ENCODE measurements at places on chromosomes 2 and 18.

GRCh38 chr2:128309280-128310093 lies 9.2 kb downstream of the HS6ST1 start:
- DNase-seq, result no peak

DNA sequence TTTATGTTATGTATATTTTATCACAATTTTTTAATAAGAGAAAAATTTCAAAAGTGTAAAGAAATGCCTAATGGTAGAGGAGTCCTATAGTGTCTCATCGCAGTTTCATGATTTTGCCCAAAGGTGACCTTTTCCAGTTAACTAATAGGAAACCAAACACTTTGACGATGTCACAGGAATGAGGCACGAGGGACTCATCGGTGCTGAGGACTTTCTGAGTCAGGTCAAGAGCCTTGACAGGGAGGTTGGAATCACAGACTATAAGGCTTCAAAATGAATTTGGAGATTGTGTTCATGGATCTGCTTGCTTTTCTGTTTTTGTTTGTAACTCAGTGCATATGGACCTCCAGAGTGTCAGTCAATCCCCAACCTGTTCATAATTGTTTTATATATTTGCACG lies 15.1 kb upstream of the RTTN start:
- no peak for DNase-seq

DNA sequence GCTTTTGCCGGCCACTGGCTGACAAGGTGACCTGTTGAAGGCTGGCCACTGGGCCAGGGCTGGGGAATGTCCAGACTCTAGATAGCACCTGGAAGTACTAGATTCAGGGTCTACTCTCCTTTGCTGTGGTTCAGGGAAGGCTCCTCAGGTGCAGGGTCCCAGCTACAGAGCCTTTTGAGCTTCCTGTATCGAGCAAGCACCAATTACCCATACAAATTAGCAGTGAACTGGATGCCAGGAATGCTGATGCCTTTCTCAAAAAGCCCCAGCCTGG lies 213.4 kb downstream of the CYP26B1 start:
- no peak for DNase-seq

DNA sequence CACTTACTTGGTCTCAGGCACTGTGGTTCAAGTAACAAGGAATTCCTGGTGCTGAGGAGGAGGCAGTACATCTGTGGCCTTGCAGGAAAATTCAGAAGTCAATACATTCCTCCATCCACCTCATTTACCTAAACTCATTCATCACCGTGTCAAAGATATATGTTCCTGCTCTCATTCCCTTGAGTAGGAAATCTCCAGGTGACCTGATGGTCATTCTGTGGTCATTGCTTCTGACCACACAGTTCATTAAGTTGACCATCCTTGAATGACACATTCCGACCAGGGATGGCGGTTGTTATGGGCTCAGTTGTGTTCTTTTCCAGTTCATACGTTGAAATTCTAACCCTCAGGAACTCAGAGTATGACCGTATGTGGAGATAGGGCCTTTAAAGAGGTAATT lies 2.1 kb upstream of the STK17B start:
- DNase-seq, result no peak

DNA sequence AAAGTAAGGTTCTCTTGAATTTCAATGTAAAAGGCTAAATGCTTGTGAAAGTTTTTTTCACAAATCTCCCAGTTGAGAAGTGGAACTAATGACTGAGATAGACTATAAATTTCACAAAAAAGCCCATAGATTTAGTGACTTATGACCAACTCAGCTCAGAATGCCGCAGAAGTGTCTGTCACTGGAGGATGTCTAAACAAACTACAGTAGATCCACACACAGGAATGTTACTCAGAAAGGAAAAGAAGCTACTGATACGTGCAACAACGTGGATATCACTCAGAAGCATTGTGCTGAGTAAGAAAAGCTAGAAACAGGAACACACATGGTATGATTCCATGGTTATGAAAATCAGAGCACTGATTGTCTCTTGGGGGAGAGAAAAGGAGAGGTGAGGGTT lies 151.9 kb downstream of the DOCK10 start:
- no peak for DNase-seq

DNA sequence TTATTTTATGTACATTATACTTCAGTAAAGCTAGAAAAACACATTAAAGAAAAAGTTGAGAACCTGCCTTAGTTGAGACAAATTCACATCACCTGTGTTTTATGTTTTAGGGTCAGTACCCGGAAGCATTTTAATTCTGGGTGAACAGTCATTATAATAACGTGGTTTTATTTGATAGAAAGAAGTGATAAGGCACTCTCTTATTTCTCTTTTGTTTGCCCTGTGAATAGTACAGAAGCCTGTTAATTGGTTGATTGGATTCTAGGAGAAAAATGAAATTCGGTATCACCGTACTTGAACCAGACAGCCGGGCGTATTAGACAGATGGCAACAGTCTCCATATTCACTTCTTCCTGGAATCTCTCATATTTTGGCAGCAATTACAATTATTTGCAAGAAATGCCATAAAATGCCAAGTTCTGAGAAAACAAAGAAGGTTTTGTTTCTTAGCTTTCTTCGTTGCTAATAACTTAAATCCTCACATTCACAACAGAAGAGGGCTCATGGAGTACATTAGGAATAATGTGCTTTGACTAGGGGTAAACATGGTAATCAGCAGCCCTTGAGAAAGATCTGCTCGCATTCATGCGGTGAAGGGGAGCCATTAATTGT lies 168.7 kb upstream of the RASGRP3 start:
- no peak for DNase-seq

DNA sequence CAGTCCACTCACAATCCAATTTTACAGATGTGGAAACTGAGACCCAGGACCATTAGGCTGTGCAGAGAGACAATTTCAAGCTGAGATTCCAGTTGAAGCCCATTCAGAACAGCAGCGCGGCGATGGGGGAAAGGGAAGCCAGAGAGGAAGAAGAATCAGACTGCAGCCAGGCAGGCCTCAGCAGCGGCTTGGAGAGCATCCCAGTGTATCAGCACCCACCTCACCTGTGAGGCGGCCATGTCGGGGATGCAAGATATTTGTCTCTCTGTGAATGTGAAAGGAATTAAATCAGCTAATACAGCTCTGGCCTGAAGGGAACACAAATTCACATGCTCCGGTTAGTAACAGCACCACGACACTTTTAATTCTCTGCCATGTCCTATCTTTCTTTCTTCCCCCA lies 198.0 kb upstream of the SOX11 start:
- no peak for DNase-seq

DNA sequence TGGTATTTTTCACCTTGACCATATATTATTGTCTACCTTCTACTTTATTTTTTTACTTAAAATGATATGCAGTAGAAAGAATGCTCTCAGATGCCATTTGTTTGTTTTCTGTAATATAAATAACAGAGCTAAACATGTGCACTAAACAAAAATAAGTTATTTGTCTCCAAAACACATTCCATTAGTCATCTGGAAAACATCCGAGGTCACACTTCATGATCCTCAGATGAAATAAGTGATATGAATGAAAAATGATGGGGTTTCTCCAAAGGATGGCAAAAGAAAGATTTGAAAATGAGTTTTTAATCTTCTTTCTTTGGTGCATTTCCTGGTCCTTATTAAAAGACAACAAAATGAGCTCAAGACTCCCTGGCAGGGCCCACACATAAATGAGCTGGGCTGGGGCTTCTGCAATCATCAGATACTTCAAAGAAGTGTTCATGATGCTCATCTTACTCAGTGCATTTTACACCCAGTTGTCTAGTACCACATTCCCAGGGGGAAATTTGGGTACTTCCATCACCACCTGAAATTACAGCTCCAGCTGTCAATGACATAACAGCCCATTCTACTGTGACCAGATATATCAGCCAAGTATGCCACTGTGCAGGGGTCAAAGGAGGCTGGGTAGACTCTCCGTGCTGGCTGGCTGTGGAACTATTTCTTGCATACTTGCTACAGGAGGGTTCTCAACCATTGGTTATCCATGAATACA lies 283.5 kb downstream of the PID1 start:
- DNase-seq, result no peak

DNA sequence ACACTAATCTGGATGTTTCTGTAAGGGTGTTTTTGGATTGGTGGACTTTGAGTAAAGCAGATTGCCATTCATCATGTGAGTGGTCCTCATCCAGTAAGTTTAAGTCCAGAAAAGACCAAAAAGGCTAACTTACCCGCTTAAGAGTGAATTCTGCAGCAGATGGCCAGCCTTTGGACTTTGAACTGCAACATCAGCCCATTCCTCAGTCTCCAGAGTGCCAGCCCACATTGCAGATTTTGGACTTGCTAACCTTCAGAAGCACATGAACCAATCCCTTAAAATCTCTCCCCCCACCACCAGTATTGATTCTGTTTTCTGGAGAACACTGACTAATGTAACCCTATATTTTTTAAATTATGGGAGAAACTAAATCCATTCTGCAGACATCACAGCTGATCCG lies 30.0 kb upstream of the SPATS2L start:
- no peak for DNase-seq

DNA sequence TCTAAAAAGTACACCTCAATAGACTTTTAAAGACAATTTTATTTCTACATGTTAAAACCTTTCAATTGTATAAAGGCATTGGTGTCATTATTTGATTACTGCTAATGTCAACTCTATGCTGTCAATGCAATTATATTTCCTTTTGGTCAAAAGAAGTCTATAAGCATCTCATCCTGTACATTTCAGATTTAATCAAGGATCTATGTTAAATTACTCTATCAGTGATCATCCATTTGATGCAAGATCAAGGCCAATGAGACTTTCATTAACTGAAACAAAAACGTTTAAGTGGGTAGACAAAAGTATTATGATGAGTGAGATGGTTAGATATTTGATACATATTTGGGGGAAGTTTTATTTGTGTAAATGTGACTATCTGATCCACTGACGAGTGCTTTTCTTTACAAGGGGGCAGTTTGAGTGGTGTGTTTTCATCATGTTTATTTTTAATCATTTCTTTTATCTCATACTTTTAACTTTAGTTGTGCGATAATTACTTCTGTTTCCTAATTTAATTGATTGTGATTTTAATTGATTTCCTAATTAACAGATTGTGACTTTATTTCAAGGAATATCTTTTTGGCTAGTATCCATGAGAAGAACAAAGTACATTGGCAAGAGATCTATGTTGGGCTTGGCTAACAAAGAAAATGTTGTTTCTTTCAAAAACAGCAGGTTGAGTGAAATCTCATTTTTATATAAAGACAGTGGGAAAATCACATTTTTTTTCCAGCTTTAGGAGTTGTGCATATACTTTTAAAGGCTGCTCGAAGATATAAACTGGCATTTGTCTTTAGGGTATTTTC lies 1.1 kb downstream of the ARHGAP28 start:
- no peak for DNase-seq

DNA sequence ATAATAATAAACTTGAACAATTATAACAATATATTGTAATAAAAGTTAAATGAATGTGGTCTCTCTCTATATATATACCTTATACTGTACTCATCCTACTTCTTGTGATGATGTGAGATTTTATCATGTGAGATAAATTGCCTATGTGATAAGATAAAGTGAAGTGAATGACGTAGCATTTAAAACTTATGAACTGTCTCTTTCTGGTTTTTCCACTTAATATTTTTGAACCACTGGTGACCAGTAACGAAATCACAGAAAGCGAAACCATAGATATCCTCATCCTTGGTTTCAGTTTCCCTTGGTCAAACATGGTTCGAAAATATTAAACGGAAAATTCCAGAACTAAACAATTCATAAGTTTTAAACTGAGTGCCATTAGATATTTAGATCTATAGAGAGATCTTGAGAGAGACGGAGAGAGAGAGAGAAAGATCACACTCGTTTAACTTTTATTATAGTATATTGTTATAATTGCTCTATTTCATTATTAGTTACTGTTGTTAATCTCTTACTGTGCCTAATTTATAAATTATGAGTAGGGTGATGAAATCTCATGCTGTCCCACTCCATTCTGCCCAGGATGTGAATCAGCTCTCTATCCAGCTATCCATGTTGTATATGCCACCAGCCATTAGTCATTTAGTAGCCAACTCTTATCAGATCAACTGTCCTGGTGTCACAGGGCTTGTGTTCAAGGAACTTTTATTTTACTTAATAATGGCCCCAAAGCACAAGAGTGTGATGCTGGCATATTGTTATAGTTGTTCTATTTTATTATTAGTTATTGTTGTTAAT lies 156.8 kb downstream of the THADA start:
- no peak for DNase-seq

- no peak for DNase-seq
Observed at GRCh38 chr2:189287982-189288521, 108.5 kb upstream of the COL5A2 start.

GRCh38 chr2:105431367-105432043 lies 32.7 kb upstream of the FHL2 start:
- DNase-seq, result no peak

DNA sequence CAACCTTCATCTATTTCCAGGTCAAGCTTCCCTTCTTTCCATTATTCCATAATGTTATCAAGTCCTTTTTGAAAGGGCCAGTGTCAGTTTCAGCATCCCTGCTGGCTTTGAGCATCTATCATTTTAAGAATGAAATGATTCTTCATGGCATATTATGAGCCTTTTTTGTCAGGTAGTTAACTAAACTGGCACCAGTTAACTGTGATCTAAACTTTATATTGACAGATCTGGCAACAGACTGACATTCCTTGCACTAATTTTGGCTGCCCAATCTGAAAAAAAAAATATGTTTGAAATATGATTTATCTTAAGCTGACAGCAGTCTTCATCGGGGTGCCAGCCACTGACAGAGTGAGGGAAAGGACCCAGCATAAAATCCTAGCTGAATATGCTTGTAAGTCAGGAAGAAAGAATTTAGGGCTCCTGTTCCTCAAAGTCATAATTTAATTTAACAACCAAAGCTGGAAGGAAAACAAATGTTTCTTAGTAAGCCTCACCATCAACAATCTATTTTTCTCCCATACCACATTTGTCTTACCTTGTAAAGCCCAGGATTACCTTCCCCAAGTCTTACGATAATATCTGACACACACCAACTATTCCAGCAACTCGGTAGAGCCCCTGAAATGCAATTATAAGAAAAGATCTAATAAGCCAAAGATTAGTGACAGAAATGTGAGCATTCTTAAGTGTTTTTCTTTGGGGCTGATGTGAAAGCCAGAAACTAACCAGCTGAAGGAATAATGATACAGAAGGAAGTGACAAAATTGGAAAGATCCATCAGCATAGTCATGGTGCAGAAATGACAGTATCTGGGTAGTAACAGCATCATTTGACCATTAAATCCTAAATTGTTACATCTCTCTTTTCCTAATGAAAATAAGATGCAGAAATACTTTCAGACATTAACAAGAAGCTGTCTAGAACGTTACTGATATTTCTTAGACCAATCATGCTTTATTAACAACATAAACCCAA lies 228.1 kb downstream of the RBM43 start:
- DNase-seq, result no peak

DNA sequence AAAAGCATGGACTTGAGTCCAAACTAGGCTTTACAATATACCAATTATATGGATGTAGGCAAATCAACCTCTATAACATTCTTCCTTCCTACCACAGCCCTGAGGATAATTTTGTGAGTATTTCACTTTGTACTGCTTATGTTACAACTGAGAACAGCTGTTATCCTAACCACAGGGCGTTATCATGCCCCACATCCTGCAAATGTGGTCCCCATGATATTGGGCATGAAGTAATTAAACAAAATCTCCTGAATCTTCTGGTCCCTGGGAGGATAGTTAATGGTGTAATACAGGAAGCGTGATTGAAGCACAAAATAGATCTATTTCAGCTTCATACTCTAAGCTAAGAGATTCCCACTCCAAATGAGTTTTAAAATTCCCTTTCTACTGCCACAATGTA lies 223.6 kb downstream of the CDH20 start:
- no peak for DNase-seq

GRCh38 chr18:44911773-44912172 lies 231.1 kb downstream of the SETBP1 start:
- no peak for DNase-seq
